ENCODE measurements at places on chromosomes 2 and 18. TPM values are rescaled to one million over a fixed set of nuclear protein-coding genes. Genes with fewer than 3 reads are reported as not detected.

The PPP4R3B gene
- 9.8 TPM for polyA plus RNA-seq

The TFPI gene
- 10.9 TPM for polyA plus RNA-seq

The RSAD2 gene
- polyA plus RNA-seq, result 0.22 TPM

The GALNT13 gene
- not detected for polyA plus RNA-seq

The RAD51AP2 gene
- polyA plus RNA-seq, result not detected

The ATP6V1B1 gene
- polyA plus RNA-seq, result 1.3 TPM

The LRRC30 gene
- polyA plus RNA-seq, result not detected

Measured in BJ (cell line).